ENCODE measurements at places on chromosomes 1 and 21.

- DNase-seq: no peak
These were observed 18.1 kb downstream of the TSEN15 start for GRCh38 chr1:184069675-184070074.

DNA sequence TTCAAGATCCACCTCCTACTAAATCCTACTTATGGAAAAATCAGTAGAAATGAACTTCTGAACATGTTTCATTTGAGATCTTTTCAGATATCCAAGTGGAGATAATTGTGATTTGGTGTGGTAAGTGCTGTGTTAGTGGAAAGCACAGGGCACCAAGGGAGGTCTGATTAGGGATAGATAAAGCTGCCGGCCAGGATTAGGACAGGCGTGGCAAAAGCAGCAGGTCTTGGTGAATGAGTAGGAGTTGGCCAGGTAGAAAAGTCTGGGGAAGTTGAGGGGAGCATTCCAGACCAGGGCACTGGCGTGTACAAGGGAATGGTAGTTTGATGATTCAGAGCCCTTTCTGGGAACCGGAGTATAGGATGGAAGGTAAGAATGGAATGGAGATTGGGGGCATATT lies 47.8 kb downstream of the AZIN2 start:
- DNase-seq: no peak

DNA sequence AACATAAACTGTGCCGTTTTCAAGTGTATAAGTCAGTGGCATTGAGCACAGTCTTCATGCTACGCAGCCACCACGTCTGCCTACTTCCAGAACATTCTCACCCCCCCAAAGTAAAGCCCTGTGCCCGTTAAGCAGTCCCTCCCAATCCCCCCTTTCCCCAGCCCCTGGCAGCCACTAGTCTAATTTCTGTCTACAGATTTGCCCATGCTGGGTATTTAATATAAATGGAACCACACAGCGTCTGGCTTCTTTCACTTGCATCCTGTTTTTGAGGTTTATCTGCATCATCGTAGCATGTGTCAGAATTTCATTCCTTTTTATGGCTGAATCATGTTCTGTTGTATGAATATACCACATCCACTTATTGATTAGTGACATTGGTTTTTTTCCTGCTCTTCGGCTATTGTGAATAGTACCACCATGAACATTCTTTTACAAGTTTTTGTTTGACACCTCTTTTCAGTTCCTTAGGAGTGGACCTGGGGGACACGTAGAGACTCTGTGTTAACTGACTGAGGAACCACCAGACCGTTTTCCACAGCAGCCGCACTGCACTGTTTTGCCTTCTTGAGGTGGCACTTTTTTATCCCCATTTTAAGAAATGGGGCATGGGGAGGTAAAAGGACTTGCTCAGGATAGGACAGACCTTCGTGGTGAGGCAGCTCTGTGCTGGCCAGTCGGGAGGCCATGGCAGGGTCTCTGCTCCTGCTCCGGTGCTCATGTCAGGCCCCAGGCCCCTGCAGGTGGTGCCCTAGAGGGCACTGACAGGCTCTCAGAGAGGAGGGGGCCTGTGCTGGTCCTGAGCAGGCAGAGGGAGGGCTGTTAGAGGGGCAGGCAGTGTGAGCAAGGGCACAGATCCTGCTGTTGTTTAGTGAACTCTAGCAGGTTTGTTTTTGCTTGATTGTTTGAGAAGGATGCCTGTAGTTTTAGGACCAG lies 123.8 kb downstream of the PCBP3 start:
- DNase-seq: no peak

DNA sequence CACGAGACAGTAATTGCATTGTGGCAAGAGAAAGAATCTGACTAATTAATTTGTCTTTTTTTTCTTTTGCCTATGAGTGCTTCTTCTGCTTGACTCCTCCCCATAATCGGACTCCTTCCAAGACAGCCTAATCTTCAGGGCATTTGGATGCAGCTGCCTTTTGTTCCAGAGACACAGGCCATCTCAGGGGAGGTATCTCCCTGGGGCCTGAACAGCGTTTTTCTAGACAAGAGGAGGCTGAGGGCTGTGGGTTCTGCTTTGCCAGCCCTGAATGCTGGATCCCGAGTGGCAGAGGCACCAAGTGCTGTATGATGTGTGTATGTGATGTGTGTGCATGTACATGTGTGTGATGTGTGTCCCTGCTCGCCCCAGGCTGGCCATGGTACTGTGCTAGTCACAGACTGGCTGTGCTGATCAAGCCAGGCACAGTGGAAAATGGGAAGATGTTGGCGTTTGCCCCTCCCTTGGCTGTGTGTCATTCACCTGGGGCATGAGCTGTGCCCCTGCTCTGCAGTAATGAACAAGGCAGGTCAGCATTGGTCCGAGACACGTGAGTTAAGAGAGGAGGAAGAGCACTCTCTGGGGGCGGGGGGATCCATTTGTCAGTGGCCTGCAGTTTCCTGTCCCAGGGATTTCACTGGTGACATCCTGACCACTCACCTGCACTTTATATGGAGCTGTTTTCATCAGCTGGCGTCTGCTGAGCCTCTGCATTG lies 77.2 kb downstream of the ADARB1 start:
- no peak for DNase-seq

GRCh38 chr1:202047977-202048376 lies 37.6 kb downstream of the ELF3 start:
- no peak for DNase-seq

GRCh38 chr1:184504040-184504954 lies 117.5 kb downstream of the C1orf21 start:
- no peak for DNase-seq

DNA sequence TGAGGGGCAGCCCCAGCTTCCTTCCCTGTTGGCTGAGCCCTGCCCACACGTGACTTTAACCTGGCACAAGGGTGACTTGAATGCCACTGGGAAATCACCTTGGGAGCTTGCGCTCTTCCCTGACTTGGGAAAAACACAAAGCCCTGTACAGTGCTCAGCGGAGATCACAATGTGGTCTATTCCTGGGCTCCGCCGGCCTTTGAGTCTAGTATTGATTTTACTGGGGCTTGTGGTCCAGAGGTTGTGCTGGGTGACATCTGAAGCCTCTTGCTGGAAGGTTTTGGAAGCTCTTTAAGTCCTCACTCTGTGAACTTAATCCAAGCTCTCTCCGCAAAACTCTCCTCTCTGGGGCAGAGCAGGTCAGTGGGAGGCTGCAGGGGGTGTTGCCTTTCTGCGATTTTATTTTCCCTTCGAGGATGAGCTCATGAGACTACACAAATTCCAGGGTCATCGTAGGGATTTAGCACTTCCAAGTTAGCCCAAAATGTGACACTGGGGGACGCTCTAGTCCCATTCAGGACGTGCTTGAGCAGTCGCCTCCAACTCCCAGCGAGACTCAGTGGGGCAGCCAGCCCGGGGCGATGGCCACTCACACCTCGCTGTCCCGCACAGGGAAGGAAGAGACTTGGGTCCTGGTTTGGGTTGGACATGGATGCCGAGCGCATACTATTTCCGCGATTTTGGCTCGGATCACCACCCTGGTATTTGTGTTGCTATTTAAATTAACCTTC lies 291.9 kb upstream of the AJAP1 start:
- DNase-seq: no peak

DNA sequence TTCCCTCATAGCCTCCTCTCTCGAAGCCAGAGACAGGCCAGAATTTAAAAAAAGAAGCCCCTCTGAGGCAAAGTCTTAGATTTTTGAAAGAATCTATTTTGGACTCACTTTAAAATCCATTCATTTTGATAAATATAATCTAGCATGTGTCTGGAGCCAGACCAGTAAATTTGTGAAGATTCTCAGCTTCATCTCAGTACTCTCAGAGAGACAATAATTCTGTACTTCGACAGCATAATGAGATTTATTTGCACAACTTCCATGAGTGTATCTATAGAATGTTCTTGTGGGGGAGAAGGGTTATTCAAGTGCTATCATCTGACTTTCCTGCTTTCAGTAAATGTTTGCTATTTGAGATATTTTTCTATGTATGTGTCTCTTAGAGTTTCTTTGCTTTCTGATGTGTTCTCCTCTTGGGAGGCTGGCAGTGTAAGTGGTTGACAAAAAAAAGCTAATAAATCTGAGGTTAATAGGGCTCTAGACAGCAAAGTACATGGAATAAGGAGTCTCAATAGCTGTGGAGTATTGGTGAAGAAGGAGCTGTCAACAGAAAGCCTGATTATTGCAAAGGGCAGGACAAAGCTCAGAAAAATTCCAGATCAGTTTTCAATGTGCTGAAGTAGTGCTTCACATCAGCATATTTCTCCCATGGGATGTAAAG lies 223.0 kb downstream of the PTBP2 start:
- no peak for DNase-seq

DNA sequence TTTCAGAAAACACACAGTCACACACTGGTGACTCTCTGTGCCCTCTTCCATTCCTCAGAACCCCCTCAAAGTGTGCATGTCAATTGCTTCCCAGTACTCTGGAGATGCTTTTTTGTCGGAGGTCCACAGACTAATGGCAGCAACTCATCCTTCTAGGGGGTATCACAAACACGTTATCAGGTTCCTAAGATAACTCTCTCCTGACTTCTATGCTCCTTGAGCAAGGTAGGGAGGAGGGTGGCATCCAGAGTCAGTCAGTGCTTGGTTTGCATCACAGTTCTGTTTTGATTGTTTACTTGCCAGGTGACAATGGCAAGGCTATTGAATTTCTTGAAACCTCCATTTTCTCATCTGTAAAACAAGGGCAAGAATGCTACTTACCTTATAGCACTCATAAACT lies 39.4 kb upstream of the DYNLT5 start:
- no peak for DNase-seq

GRCh38 chr1:196063294-196063693 lies 544.9 kb downstream of the KCNT2 start:
- no peak for DNase-seq

- no peak for DNase-seq
These were observed 971 bp upstream of the GNG4 start for GRCh38 chr1:235650341-235651169.

DNA sequence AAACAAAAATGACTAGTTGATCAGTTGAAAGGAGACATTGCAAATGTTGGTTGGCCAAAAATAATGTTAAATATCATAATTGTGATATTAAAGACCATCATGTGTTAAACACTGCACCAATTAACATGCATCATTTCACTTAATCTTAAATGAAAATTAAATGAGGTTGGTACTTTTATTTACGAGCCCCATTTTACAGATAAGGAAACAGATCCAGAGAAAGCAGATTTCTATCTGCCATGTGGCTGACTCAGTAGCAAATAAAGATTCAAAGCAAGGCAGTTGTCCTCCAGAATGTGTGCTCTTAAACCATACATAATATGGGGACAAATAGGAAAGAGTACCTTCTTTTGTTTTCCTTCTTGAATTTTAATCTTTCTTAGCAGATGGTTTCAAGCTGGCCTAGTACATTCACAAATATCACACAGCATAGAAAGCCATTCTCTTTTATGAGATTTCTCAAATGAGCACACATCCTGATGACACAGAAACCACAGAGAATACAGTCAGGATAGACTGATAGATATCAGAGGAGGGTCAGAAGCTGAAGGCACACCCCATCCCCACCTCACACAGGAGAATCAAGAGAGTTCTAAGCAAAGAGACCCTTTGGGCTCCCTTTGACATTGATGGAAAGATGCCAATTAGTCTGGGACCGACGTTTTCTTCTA lies 647.9 kb upstream of the CAMK1G start:
- DNase-seq: no peak

GRCh38 chr1:160590488-160590887 lies 11.2 kb upstream of the CD84 start:
- DNase-seq: no peak

DNA sequence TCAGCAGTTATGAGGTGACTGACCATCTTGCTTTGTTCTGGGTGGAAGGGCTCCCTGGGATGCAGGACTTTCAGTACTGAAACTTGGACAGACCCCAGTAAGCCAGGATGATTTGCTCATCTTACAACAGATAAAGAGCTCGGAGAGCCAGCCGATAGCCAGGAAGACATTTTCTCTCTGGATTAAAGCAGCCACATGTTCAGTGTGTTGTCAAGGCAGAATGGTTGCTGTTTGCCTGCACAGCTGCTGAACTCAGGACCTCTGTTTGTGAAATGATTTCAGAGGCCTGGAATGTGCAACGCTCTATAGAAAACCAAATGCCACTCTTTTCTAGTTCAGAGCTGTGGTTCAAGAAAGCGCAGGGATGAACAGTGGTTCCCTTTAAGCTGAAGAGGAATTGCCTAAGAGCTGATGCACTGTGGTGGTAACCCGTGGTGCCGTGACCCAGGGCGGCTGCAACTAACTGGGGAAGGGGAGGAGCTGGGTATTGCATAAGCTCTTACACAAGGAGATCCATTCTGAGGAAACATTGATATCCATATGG lies 40.7 kb downstream of the CASQ2 start:
- DNase-seq: no peak

DNA sequence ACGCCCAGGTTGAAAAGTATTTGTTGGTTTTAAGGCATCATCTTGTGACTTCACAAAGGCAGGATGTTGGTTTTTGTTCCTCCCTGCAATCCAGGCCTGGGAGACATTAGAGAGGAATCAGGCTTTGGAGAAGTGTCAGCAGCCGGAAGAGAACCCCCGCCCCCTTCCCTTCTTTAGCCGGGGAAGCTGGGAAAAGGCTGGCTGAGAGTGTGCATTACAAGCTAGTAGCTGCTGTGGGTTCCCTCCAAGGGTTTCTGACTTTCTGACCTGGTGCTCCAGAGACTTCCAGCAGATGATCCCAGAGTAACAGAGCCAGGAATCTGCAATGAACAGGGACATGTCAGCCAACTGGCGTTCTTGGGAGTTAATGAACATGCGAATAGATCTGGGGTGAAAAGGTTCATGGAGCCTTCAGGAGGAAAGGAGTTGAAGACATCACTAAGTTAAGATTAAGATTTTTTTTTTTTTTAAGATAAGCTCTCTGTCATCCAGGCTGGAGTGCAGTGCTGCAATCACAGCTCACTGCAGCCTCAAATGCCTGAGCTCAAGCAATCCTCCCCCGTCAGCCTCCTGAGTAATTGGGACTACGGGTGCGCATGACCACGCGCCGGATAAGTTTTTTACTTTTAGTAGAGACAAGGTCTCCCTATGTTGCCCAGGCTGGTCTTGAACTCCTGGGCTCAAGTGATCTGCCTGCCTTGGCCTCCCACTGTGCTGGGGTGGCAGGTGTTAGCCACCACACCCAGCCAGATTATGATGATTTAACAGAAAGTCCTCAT lies 7.5 kb downstream of the DISP3 start:
- no peak for DNase-seq

DNA sequence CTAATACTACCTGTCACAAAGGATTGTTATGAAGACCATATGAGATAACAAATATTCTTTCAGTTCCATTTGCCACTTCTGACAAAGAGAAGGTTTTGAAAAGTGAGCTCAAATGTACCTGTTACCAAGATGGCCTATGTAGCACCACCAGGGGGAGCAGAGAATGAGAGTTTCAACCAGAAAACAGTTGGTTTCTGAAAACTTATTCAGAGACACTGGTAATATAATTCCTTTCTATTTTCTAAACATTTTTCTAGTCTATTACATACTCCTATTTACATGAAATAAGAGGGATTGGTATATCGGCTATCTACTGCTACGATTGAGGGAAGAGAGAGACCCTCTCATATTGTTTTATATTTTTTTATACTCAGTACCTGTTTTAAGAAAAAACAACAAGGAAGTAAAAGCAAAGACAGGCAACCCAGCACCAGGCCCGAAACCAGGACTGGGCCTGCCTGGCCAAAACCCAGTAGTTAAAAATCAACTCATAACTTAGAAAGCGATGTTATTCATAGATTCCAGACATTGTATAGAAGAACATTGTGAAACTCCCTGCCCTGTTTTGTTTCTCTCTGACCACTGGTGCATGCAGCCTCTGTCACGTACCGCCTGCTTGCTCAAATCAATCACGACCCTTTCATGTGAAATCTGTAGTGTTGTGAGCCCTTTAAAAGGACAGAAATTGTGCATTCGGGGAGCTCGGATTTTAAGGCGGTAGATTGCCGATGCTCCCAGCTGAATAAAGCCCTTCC lies 48.3 kb downstream of the IL23R start:
- DNase-seq: peak; percentile 39

Measured in stimulated activated CD4-positive, alpha-beta T cell treated with anti-CD3 and anti-CD28 coated beads, Interleukin-2, amount 100 ng/mL, for 4 hours (primary cell).